ENCODE measurements at places on chromosomes 7 and 10. TPM values are rescaled to one million over a fixed set of nuclear protein-coding genes. Genes with fewer than 3 reads are reported as not detected.
A peak's percentile ranks its signal among the peaks of the same experiment; 100 is the strongest.

GRCh38 chr7:155829796-155830470, 17.7 kb upstream of the SHH start:
- no peak for DNase-seq

DNA sequence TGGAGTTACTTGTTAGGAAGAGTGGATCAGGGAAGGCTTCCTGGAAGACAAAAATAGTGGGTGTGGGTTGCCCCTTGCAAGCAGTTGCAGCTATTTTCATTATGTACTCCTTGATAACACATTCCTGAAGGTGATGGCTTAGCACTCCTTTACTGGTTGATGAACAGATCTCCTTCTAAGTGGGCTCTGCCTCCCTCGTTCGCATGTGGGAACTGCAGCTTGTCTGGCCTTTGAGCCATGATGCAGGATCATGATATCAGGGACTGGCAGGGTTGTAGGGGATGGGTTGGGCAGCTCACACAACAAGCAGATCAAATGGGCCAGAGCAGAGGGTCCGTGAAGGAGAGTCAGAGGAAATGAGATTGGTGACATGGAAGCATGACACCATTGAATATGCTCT, 28.8 kb upstream of the LRRC4 start:
- DNase-seq, result no peak

DNA sequence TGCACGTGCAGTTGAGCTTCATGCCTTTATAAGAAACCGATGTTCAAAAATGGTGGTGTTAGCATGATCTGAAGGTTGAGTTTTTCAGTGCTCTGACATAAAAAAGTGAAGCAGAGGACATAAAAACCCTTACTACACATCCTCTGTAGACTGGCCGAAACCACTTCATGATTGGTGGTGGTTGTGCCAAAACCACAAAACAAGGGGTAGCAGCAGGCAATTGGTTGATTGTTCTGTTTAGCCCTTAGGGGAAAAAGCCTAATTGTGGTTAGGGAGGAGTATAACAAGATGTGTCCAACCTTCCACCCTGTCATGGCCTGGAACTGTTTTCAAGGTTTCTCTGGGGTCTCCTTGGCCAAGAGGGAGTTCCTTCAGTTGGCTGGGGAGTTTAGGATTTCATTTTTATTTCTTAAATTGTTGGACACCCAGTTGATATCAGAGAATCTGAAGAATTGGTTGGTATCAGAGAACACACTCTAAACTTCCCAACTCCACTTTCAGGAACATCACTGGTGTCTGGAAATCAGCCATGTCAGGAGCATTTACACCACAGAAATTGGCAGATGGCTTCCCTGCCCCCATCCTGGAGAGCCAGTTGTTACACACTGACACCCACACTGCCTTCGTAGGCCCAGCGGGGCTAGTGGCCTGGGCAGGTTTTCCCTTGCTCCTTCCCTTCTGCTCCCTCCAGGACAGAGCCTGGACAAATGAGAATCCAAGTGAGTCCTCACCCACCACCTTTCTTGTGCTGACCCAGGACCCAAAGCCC, 18.8 kb downstream of the MRPS24 start:
- no peak for DNase-seq

DNA sequence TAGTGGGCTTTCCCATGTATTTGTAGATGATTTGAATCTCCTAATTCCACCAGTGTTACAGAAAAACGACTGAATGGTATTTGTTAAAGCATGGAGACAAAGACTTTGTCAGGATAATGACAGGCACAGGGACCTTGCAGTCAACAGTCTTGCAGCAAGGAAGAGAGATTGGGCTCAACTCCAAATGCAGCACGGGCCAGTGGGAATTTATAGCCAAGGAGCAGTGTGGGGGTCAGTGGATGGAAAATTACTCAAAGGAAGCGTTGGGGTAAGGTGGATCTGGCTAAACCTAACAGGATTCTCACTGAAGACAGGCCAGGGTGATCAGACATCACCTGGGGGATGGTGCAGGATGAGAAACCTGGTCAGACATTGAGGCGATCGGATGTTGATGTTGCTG, 24.3 kb downstream of the CPVL start:
- no peak for DNase-seq

DNA sequence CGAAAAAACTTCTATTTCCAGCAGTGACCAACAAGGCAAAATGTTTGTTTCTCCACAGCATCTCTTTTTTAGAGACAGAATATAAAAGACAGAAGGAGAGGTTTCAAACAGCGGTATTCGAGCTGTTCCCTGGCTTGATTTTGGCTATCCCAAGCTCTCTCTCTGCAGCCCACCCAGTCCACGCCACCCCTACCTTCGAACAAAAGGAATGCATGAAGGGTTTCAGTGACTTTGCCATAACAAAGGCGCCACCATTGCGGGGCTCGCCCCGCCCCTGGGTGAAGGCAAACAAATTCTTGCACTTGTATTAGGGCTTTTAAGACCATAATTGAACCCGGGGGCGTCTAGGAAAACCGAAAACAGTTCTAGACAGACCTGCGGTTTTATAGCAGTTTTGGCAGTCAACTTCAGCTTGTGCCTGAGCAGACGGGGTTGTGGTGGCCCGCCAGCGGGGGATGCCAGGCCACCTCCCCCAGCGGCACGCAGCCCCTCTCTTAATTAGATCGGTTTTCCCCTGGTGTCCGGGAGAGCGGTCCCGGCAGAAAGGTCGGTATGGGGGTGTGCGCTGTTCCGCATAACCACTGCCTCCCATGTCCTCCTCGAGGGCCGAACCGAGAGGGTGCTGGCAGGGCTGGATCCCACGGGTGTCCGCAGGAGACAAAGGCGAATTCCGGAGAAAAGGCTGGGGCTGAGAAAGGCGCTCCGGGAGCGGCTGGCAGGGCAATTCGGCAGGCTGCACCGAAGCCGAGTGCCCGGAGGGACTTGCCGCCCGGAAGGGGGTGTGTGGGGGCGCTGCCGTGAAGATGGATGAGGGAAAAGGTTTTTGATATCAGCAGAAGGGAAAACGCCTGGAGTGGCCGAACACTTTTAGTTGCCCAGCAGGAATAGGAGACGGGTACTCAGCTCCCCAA, 2.7 kb upstream of the HOXA11 start:
- no peak for DNase-seq

ZNF485 gene
- total RNA-seq, result 2.8 TPM

- DNase-seq, result no peak
Observed at GRCh38 chr7:3138997-3139396, 95.3 kb upstream of the CARD11 start.

- DNase-seq, result no peak
Observed at GRCh38 chr7:1078985-1079384, 8.9 kb upstream of the GPER1 start.

GIMAP5 gene
- 43.5 TPM for total RNA-seq

HOGA1 gene
- not detected for total RNA-seq

DNA sequence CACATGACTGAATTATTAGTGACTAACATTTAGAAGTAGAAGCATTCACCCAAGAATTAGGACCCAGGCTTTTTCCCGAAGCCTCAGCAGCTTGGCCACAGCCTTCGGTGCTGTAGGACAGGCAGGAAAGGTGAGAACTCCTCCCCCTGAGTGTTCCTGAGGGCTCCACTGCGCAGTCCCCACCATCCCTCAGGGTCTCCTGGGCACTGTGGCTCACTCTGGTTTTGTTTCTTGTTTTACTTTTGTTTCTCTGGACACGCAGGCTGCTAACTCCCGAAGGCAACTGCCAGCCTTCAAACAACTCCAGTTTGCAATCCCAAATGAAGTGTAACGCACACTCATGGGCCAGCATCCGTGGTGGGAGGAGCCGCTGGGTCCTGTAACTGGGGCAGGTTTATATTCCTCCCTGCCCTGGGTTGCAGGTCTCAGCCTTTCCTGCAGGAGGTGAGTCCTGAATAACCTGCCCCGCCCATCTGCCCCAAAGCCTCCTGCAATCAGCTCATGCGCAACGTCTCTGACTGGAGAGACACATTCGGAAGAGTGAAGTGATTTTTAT, 492.9 kb downstream of the PTPRN2 start:
- DNase-seq, result no peak

- DNase-seq, result no peak
Observed at GRCh38 chr7:153320005-153320404, 560.5 kb downstream of the ACTR3B start.

DNA sequence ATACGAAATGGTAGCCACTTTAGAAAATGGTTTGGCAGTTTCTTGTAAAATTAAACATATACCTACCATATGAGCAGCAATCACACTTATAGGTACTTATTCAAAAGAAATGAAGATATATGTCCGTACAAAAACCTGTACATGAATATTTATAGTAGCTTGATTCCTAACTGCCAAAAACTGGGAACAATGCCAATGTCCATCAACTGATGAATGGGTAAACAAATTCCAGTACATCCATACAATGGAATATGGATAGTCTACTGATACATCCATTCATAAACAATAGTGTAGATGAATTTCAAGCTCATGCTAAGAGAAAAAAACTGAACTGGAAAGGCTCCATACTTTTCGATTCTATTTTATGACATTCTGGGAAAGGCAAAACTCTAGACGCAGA, 68.5 kb downstream of the AGK start:
- no peak for DNase-seq

DNA sequence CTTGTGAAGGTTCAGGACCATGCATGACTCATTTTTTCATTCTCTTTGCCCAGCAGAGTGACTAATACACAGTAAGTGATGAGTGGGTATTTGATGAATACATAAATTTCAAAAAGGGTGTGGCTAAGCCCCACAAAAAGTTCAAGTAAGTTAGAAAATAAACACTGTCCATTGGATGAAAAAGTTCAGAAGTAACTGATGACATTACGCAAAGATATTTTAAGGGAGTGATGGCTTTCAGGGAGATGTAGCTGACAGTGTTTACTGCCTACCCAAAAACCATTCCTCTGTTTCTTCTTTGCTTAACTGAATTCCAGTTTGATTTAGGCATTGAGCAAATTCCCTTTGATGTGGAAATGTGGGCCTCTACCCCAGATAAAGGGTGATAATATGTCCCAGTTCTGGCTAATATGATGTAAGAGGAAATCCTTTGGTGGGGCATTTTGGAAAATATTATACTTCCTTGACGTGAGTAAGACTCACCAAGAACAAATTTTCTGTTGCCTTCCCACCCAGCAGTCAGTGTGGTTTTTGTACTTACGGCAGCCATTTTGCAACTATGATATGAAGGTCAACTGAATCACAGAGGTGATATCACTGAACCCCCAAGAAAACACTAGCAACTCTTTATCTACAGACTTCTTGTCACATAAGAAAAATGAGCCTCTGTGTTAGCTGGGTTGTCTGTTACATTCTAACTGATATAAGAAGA, 29.0 kb upstream of the EBLN1 start:
- peak; percentile 52 for DNase-seq

GRCh38 chr7:12896316-12896715, 208.9 kb downstream of the ARL4A start:
- DNase-seq, result no peak

ZNF655 gene
- total RNA-seq, result 94.1 TPM

CCDC136 gene
- total RNA-seq, result 7.4 TPM

LSM5 gene
- 103 TPM for total RNA-seq

- DNase-seq, result no peak
Observed at GRCh38 chr10:123606955-123607354, 59.2 kb upstream of the GPR26 start.

DNA sequence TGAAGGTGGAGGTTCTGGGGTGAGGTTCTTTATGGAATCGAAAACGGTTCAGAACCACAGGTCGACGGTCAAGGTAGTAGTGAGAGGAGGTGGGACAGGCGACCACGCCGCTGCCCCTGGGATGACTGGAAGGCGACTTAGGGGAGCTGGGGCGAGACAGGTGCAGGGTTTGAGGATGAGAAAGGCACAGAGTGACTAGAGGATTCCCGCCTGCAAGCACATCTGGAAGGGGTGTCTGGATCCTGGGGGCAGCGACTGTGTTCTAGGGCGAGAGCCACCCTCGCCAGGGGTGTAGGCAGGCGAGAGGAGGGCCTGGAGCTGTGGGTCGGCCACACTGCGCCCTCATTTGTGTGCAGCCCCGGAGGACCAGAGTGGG, 468 bp upstream of the IRF5 start:
- no peak for DNase-seq

DNA sequence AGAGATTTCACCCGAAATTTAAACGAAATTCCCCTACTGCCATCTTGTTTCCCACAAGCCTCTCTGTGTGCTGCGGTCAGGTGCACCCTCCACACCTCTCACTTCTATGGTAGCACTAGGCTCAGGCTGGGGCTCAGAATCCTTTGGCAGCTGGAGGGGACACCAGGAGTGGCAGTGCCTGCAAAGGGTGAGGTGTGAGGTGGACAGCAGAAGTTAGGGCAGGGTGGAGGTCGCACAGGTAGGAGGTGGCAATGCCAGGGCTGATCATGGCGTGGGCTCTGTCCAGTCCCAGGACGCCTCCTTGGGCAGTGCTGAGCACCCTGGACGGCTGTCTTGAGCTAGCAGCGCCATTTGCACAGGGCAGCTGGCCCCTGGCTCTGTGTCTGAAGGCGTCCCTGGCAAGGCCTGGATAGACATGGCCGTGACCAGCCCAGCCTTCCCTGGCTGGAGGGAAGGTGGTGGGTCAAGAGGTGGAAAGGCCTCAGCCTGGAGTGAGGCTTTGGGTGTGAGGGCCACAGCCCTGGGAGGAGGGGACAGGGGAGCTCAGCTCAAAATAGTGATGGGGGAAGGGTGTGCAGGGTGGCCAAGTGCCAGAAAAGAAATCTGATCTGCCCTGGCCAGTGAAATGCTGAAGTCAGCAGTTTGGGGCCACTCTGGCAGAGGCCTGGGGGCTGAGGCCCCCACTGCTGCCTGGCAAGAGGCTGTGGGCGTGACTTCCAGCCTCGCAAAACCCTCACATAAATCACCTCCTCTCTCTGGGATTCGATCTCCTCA, 40.0 kb downstream of the ZCCHC24 start:
- no peak for DNase-seq

DDC gene
- not detected for total RNA-seq

DNA sequence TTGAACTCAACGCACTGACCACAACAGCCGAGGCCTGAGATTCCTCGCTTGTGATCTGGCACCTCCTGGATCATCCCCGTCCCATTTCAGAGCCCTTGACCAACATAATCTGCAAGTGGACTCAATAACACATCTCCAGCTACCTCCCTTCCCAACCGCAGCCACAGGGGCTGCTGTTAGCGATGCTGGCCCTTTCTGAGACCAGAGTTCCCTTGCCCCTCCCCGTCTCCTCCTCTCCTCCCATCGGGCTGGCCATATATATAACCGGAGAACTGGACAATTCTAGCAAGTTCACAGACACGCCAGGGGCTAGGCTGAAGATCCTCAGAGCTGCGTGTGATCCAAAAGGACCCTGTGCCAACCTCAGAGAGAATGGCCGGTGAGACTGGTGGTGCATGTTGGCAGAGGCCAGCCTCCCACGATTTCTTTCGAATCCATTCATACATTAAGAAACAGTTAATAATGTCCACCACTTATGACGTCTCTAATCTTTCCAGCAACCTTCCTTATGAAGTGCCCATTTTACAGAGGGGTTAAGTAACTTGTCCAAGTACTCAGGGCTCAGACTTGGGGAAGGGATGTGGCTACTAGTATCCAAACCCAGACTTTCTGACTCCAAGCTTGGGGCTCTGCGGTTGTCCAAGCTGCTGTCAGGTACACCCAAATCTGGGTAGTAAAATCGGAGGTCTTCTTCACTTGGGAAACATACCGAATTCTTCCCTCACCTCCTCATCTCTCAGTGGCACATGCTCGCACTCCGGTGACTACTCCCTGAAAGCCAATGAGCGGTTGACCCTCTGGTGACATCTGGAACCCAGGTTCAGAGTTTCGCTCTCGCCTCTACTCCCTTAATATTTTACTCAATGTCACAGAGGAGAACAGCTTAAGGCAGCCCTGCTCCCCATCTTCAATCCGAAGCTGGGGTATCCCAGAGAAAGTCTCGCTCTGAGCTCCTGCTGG, 11.2 kb upstream of the FEZF1 start:
- no peak for DNase-seq

PHKG1 gene
- total RNA-seq, result 2.6 TPM

- peak; percentile 46 for DNase-seq
Observed at GRCh38 chr7:28180364-28181147, at the start of gene JAZF1. Gene JAZF1 (minus strand): TSS chr7:28180795.

PAPOLB gene
- total RNA-seq, result not detected

MSMB gene
- total RNA-seq, result not detected

Data from activated T-cell treated with anti-CD3 and anti-CD28 coated beads, Interleukin-2, amount 50 U/mL, for 72 hours (primary cell).